Uterus (tissue), 4 donors: ENCODE measurements at places on chromosomes 16 and 17. TPM values are rescaled to one million over a fixed set of nuclear protein-coding genes. Genes with fewer than 3 reads are reported as not detected.

- no peak for DNase-seq
Measured at GRCh38 chr16:74922150-74923138, 62.5 kb downstream of the WDR59 start.

- DNase-seq, result peak; percentile 71
Measured at GRCh38 chr17:45170931-45171337, 9.3 kb downstream of the HEXIM2 start.

SOST gene
- total RNA-seq, result not detected

KRTAP16-1 gene
- total RNA-seq, result not detected
